ENCODE measurements at places on chromosomes 4 and X.

DNA sequence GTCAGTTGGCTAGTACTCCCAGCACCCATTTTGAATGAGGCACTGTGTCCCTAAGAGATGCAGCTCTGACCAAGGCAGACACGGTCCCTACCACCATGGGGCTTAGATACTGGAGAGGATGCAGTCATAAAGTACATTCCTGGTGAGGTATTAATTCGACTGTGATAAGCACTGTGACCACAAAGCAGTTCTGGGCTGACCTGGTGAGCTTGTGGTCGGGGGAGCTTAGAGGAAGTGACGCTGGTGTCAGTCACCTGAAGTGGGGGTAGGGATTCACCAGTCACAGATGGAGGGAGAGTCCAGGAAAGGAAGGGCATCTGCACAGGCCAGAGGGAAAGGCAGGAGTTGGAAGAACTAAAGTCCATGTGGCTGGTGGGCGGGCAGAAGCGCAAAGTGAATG, 15.8 kb upstream of the CLTRN start:
- no peak overlapping the region for H3K4me3 ChIP-seq
- H3K36me3 ChIP-seq: no peaks in the 10 kb centered on the region
- no peaks in the 10 kb centered on the region for H3K4me1 ChIP-seq
- H3K27ac ChIP-seq: no peak overlapping the region
- H3K27me3 ChIP-seq: no peaks in the 10 kb centered on the region

DNA sequence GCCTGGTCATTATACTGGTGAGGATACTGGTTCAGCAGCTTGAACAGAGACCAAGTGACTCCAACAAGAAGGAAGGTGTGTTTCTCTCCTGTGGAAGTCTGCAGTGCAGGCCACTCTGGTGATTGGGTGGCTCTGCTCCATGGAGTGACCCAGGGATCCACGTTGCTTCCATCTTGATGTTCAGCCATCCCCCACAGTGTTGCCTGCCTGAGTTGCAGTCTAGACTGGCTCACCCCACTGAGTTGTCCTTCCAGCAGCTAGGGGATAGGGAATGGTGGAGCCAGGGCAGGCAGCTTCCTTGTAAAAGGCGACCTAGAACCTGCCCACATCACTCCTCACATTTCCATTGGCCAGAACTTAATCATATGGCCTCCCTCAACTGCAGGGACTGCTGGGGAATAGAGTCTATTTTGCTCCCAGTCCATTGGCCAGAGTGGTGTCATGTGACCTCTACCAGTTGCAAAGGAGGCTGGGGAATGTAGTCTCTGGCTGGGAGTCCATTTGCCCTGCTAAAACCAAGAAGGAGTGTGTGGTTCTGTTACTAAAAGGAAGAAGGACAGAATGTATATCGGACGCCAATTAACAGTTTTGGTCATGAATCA, 8.0 kb downstream of the MAN2B2 start:
- peaks cover 11% of the 10 kb centered on the region for H3K36me3 ChIP-seq
- H3K27ac ChIP-seq: no peak overlapping the region
- DNase-seq: no peak
- H3K4me3 ChIP-seq: no peak overlapping the region
- no peaks in the 10 kb centered on the region for H3K27me3 ChIP-seq
- H3K4me1 ChIP-seq: no peaks in the 10 kb centered on the region

GRCh38 chr4:127188847-127189246, 443.9 kb upstream of the INTU start:
- no peak overlapping the region for H3K4me3 ChIP-seq
- no peak overlapping the region for H3K27ac ChIP-seq
- no peak for DNase-seq
- H3K4me1 ChIP-seq: no peaks in the 10 kb centered on the region

GRCh38 chr4:85659610-85660218, 184.8 kb downstream of the ARHGAP24 start:
- H3K4me1 ChIP-seq: no peaks in the 10 kb centered on the region
- no peak for DNase-seq
- H3K27me3 ChIP-seq: no peaks in the 10 kb centered on the region
- no peak overlapping the region for H3K27ac ChIP-seq
- H3K4me3 ChIP-seq: no peak overlapping the region

GRCh38 chr4:52664479-52664878, 5.4 kb upstream of the USP46 start:
- no peaks in the 10 kb centered on the region for H3K27me3 ChIP-seq
- no peaks in the 10 kb centered on the region for H3K36me3 ChIP-seq
- H3K4me1 ChIP-seq: no peaks in the 10 kb centered on the region
- DNase-seq: no peak
- no peak overlapping the region for H3K27ac ChIP-seq

DNA sequence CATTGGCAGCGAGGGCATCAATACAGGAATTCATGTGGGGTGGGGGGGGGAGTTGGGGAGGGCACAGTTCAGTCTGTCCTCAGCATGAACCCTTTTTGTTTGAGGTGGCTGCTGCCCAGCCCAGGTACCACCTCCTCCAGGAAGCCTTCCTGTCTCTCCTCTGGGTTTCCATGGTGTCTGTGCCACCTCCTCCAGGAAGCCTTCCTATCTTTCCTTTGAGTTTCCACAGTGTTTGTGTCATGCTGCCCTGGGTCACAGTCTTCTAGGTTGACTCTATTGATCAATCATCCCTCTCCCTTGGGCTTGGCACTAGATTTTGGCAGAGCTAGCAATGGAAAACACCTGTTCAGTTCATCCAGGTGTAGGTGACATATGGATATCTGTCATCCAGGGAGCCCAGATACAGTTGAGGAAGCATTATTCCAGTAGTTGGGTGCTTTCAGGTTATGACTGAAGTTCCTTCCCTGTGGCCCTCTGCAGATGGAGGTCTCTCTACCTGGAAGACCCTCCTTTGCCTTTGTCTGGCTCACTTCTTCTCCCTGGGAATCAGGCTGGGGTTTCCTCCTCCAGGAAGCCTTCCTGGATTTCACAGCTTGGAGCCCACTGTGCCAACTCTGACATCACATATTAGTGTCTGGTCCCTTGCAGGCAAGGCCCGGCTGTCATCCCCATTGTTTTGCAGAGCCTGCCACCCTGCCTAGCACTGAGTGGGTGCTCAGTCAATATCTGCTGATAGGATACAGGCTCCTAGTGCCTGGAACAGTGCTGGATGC, 96.6 kb downstream of the SORCS2 start:
- DNase-seq: no peak
- no peaks in the 10 kb centered on the region for H3K36me3 ChIP-seq
- H3K27ac ChIP-seq: no peak overlapping the region
- no peak overlapping the region for H3K4me3 ChIP-seq
- no peaks in the 10 kb centered on the region for H3K4me1 ChIP-seq

- no peaks in the 10 kb centered on the region for H3K36me3 ChIP-seq
- no peaks in the 10 kb centered on the region for H3K27me3 ChIP-seq
- H3K27ac ChIP-seq: no peak overlapping the region
- no peak overlapping the region for H3K4me3 ChIP-seq
- H3K4me1 ChIP-seq: no peaks in the 10 kb centered on the region
These were observed 130.1 kb downstream of the EGF start for GRCh38 chr4:110042545-110043517.

- DNase-seq: no peak
- H3K27me3 ChIP-seq: no peaks in the 10 kb centered on the region
- H3K36me3 ChIP-seq: no peaks in the 10 kb centered on the region
These were observed 62.3 kb upstream of the SMARCA5 start for GRCh38 chr4:143451186-143451585.

DNA sequence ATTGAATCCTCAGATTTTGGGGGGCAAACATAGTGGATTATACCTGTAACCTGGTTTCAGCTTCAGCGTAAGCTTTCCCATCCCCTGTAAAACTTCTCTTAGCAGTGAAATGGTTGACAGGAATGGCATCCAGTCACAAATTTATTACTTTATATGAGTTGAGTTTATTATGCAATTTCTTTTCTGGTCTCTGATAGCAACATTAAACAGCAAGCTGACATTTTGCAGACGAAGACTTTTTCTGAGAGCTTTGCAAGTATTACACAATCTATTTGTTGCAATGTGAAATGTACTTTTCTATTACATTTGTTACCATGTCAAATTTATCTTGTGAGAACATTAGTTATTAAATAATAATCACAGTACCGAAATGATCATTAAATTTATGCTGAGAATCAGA, 60.6 kb downstream of the GSPT2 start:
- no peaks in the 10 kb centered on the region for H3K36me3 ChIP-seq
- no peak overlapping the region for H3K27ac ChIP-seq
- H3K4me1 ChIP-seq: no peaks in the 10 kb centered on the region
- no peaks in the 10 kb centered on the region for H3K27me3 ChIP-seq

GRCh38 chr4:55654131-55654530, 18.0 kb upstream of the NMU start:
- no peak overlapping the region for H3K27ac ChIP-seq
- no peaks in the 10 kb centered on the region for H3K36me3 ChIP-seq
- H3K27me3 ChIP-seq: no peaks in the 10 kb centered on the region
- no peaks in the 10 kb centered on the region for H3K4me1 ChIP-seq
- H3K4me3 ChIP-seq: no peak overlapping the region
- DNase-seq: no peak

DNA sequence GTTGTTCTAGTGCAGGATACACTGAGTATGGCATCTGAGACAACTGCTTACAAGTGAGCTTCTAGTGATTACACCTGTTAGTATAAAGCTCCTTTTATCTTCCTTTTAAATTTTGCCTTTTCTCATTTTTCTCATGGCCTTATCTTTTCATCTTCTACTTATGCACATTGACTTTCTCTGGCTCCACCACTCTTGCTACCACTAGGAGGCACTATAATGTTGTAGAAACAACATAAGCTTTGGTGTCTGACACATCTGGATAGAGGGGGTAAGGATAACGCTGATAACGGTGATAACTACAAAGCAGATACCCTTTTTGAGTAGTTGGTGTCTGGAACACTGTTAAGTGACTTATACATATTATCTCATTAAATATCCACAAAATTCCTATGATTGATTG, 187.4 kb upstream of the TEX13C start:
- DNase-seq: no peak
- no peaks in the 10 kb centered on the region for H3K36me3 ChIP-seq
- H3K27me3 ChIP-seq: no peaks in the 10 kb centered on the region
- no peaks in the 10 kb centered on the region for H3K4me1 ChIP-seq

- no peaks in the 10 kb centered on the region for H3K36me3 ChIP-seq
- H3K4me3 ChIP-seq: no peak overlapping the region
- no peaks in the 10 kb centered on the region for H3K4me1 ChIP-seq
- no peak for DNase-seq
- H3K27me3 ChIP-seq: no peaks in the 10 kb centered on the region
- no peak overlapping the region for H3K27ac ChIP-seq
These were observed 5.9 kb downstream of the MAGEA11 start for GRCh38 chrX:149717803-149718202.

- no peaks in the 10 kb centered on the region for H3K4me1 ChIP-seq
- DNase-seq: no peak
- no peaks in the 10 kb centered on the region for H3K36me3 ChIP-seq
These were observed 37.2 kb downstream of the CNGA2 start for GRCh38 chrX:151771726-151772125.

DNA sequence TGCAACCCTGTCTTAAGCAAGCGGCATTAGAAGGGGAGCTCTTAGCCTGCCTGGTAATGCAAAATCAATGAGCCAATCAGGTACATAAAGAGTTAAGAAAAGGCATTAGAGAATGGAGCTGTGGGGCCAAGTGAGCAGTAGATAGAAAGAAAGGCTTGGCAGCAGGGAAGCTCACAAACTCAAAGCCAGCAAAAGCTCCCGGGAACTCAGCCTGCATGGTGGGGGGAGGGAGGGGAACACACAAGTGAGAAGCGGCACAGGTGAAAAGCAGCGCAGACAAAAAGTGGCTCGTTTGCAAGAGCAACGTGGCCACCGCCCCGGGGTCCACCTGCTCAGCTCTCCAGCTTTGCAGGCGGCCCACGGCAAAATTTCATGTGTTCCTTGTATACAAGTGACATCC, 818.5 kb downstream of the FAM133A start:
- no peaks in the 10 kb centered on the region for H3K27me3 ChIP-seq
- H3K36me3 ChIP-seq: no peaks in the 10 kb centered on the region
- H3K27ac ChIP-seq: no peak overlapping the region
- no peaks in the 10 kb centered on the region for H3K4me1 ChIP-seq
- no peak overlapping the region for H3K4me3 ChIP-seq

DNA sequence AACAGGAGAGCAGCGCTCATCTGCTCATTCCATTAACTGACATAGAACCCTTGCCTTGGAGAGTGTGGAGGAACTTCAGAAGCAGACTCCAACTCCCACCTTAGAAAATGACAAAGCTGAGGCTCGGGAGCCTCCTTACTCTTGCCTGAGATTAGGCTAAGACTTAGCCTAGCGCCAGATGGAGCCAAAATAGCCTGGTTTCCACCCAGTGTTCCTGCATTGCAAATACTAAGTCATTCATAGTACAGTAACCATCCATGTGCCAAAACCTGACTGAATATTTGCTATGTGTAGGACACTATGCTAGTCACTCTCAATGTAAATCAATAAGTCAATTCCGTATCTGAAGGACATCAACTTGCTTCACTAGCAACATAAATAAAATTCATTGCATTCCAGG, 387.4 kb upstream of the CPEB2 start:
- H3K4me3 ChIP-seq: no peak overlapping the region
- no peak overlapping the region for H3K27ac ChIP-seq

GRCh38 chrX:19857131-19857530, 30.3 kb downstream of the SH3KBP1 start:
- no peaks in the 10 kb centered on the region for H3K27me3 ChIP-seq
- H3K4me1 ChIP-seq: no peaks in the 10 kb centered on the region
- DNase-seq: no peak
- H3K27ac ChIP-seq: no peak overlapping the region
- H3K36me3 ChIP-seq: no peaks in the 10 kb centered on the region
- no peak overlapping the region for H3K4me3 ChIP-seq

- H3K4me1 ChIP-seq: no peaks in the 10 kb centered on the region
- H3K36me3 ChIP-seq: no peaks in the 10 kb centered on the region
These were observed 7.3 kb upstream of the SRP72 start for GRCh38 chr4:56460085-56460484.

DNA sequence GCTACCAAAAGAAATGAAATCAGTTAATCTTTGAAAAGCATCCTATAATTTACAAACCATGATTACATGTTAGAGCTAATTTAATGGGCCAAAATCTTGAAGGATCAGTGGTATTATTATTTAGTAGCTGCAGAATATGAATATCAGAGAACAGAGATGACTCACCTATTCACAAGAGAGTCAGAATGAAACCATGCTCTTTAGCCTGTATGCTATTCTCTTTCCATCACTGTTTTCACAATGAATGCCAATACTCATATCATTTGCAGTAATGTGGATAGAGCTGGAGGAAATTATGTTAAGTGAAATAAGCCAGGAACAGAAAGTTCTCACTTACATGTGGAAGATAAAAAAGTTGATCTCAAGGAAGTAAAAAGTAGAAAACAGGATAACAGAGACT, 414.1 kb downstream of the CENPC start:
- no peaks in the 10 kb centered on the region for H3K36me3 ChIP-seq
- DNase-seq: no peak
- no peaks in the 10 kb centered on the region for H3K4me1 ChIP-seq
- H3K27me3 ChIP-seq: no peaks in the 10 kb centered on the region
- H3K4me3 ChIP-seq: no peak overlapping the region

GRCh38 chrX:138865093-138865649, 153.7 kb upstream of the FGF13 start:
- DNase-seq: no peak
- H3K36me3 ChIP-seq: no peaks in the 10 kb centered on the region
- H3K4me3 ChIP-seq: no peak overlapping the region
- no peak overlapping the region for H3K27ac ChIP-seq

- H3K4me3 ChIP-seq: no peak overlapping the region
- no peak for DNase-seq
These were observed 68.6 kb downstream of the CAMK2D start for GRCh38 chr4:113692809-113693411.

- no peak overlapping the region for H3K4me3 ChIP-seq
- H3K36me3 ChIP-seq: no peaks in the 10 kb centered on the region
- no peaks in the 10 kb centered on the region for H3K27me3 ChIP-seq
- H3K4me1 ChIP-seq: no peaks in the 10 kb centered on the region
- no peak overlapping the region for H3K27ac ChIP-seq
These were observed 18.9 kb upstream of the RASGEF1B start for GRCh38 chr4:81490403-81491160.

All from aorta (tissue), 5 donors.